Stimulated activated CD4-positive, alpha-beta T cell treated with anti-CD3 and anti-CD28 coated beads, Interleukin-1b, Interleukin-23, amount 100 ng/mL, for 1 hour (primary cell): ENCODE measurements at places on chromosomes 6 and 20.

DNA sequence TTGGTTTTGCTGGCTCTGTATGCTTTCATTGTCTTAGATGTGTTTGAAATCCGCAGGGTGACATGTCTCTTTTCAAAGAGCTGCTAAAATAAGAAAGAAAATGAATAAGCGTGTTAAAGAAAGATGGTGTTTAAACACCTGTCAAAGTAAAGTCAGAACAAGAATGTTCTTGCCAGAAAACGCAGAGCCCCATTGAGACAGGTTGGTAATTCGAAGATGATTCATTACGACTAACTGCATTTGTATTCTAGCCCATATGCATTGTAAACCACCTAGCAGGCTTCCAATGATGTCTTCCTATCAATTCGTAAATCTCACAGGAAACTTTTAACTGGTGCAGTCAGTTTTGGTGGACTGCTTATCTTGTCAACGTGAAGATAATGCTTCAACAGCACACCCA, 16.8 kb downstream of the PHACTR2 start:
- DNase-seq = no peak

DNA sequence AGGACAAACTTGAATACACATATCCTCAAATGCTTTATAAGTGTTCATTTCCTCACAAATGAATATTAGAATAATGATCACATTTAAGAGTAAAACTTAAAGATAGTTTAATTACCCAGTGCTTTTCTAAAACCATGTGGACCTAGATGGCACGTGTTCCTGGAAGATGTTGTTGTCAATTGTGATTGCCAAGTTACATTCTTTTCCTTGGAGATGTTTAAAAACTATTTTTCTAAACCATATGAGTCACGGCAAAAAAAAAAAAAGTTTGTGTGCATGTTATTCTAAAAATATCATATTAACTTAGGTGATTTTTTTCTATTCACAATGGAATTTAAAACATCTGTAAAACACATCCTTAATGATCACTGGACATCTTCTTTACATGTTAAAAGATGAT, 51.1 kb downstream of the RCAN2 start:
- no peak for DNase-seq

GRCh38 chr20:54305421-54305820, 97.5 kb downstream of the PFDN4 start:
- no peak for DNase-seq

- DNase-seq = no peak
Measured at GRCh38 chr6:14889611-14890593, 356.0 kb upstream of the JARID2 start.

DNA sequence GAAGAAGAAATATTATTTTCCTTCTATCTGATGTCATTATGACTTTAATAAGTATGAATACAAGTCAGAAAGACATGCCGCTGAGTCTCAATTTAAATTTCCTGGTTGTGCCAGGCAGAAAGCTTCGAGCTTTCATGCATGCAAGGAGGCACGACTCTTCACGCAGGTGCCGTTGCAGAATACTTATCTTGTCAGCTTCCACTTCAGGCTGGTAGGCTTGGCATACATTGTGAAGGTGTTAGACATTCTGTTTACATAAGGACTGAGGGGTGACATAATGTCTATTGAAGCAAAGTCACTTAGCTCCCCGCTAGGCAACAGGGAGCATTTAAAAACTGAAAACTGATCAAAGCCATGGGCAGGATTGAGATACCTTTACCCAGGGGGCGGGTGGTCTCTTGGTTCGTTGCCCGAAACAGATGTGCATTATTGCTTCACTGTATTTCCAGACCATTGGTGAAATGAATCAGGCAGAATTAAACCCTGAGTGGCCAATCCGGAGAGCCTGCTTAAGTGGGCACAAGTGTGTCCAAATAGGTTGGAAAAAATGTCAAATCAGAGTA, 16.4 kb downstream of the BMP6 start:
- no peak for DNase-seq

GRCh38 chr6:104050455-104050854, 809.3 kb downstream of the HACE1 start:
- DNase-seq = no peak

GRCh38 chr6:68728159-68728979, 93.3 kb downstream of the ADGRB3 start:
- no peak for DNase-seq

GRCh38 chr6:14664112-14664601, 546.6 kb downstream of the CD83 start:
- DNase-seq = no peak

DNA sequence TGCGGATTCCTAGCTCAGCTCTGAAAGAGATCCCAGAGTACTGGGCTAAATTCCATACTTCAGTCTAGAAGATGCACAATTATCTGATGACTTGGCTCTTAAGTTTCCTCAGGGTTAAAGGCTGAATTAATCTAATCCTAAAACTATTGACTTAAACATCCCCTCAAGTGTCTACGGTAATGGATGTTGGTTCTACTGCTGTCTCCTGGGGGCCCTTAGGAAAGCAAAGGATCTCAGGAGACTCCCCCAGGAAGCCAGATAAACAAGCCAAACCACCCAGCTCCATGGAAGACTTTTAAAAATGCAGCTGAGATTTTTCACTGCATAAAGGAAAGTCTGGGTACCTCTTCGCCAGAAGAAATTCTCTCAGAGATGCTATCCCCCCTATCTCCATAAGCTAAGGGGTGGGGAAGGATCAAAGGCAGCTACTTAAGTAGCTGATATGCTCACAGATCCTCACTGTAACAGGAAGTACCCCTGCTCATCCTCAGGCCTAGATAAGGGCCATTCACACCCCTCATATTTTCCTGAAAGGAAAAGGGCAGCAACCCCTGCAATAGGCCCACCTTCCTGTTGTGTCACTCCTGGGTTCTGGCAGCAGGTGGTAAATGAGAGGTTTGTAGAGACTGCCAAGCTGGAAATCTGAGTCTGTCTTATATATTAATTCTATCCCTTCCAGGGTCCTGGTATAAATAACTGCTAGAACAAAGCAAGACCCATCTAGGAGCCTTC, 9.3 kb downstream of the NDRG3 start:
- DNase-seq = no peak

DNA sequence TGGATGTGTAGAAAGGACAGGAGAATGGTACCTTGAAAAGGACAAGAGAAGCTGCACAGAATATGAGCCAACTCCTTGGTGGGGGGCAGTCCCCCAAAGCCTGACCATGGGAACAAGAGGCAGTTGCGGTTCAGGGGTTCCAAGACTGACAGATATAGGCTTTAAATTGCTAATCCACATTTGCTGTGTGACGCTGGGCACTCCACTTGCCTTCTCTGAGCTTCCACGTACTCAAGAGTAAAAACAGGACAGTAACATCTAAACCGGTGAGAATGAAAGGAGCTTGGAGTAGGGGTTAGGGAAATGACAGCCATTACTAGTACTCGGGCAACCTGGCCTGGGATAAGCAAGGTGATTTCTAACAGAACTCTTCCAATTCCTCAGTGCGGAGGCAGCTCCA, 57.9 kb upstream of the LRFN2 start:
- no peak for DNase-seq

DNA sequence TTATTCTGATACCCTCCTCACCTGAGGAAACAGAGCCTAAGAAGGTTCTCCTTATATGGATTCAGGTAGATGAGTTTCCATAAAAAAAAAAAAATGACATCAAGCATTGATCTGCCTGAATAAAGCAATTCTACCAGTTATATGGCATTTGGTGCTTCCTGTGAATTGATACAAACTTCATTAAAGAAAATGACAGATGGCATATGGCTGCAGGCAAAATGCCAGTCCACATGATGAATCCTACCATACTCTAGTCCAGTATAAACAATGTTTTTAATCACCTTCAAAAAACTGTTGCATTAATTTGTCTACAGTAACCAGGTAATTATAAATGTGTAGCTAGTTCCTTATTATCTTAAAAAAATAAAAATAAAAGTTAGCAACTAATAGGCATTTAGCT, 559.2 kb upstream of the FLRT3 start:
- DNase-seq = no peak

DNA sequence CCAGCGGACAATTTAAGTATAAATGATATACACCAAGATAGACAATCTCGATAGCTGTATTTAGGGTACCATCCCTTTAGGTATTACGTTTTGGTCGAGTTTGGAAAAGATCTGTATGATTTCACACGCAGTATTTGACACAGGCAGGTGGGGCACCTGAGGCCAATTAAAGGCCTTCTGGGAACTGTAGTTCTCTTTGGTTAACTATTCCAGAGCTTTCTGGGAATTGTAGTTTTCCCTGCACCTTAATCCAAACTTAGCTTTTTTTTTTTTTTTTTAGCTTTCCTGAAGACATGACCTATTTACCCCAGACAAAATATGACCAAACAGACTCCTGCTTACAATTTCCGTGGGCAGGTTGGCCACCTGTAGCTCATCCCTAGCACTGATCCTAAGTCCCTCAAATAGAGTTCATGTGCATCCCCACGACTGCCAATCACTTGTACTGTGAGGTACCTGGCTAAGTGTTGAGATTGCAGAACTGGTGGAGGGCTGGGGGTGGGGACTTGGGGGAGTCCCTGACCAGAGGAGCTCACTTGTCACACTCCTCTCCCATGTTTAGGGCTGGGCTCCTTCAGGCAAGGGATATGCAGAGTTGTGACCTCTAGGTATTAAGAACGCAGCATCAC, 999 bp upstream of the EHMT2 start:
- DNase-seq = no peak

- DNase-seq = no peak
Measured at GRCh38 chr6:12137480-12137879, 125.4 kb downstream of the HIVEP1 start.
